Psoas muscle (tissue), 8 donors: ENCODE measurements at places on chromosomes 11 and 22. TPM values are rescaled to one million over a fixed set of nuclear protein-coding genes. Genes with fewer than 3 reads are reported as not detected.
A peak's percentile ranks its signal among the peaks of the same experiment; 100 is the strongest.

POLA2 gene
- total RNA-seq: 3.3 TPM

DNA sequence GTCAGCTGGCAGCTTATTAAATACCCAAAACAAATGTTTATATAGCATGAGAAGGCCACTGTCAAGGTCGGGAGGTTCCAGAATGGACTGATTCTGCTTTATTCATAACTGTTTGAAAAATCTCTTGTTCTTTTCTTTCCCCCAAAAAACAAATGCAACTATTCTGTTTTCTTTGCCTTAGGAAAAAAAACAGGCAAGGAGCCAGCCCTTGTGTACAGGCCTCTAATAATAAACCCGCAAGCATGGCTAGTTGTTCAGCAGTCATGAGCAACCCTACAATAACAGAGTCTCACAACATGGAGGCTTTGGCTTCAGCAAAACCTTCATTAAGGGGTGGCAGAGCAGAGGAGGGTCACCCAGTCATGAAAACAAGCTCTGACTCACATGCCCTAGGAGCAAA, 191.7 kb downstream of the KIRREL3 start:
- H3K36me3 ChIP-seq: no peaks in the 10 kb centered on the region
- DNase-seq: no peak
- peaks cover 1% of the 10 kb centered on the region for H3K27me3 ChIP-seq
- H3K4me3 ChIP-seq: no peak overlapping the region
- H3K4me1 ChIP-seq: no peaks in the 10 kb centered on the region
- H3K27ac ChIP-seq: no peak overlapping the region

- peaks cover 33% of the 10 kb centered on the region for H3K36me3 ChIP-seq
- H3K27ac ChIP-seq: no peak overlapping the region
- H3K4me1 ChIP-seq: peaks cover 18% of the 10 kb centered on the region
- no peak overlapping the region for H3K4me3 ChIP-seq
- no peaks in the 10 kb centered on the region for H3K27me3 ChIP-seq
- peak; percentile 54 for DNase-seq
Observed at GRCh38 chr11:65776196-65776595, 4.6 kb downstream of the AP5B1 start.

DNAJB7 gene
- total RNA-seq: not detected

DNA sequence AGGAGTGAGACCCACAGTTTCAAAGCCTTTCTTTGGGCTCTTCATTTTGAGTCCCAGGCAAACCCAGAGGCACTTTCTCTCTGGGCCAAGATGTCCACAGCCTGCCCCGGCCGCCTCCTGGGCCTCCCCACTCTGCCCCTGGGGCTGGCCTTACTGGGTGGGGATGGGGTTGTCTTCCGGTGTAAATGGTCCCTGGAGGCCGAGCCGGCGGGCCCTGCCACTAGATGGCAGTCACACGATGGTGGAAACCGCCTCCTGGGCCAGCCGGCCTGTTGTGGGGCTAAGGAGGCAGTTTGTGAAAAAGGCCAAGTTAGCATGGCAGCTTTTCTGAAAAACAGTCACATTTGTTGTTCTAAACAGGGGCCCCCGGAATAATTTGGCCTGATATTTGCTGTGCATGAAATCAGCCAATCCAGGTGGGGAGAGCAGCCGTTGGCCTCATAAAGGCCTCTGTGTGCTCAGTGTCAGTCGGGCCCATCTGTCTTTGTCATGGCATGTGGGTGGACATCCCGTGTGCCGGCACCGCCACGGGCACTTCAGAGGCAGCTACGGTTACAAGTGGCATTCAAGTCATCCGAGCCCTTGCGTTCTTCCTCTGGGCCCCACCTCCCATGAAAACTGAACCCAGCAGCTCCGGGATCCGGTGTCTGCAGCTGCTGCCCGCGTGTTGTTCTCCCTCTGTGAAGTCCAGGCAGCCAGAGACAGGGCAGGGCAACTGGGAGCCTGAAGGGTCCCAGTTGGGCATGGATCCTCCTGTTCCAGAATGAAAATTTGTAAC, 6.5 kb downstream of the MRPL23 start:
- no peaks in the 10 kb centered on the region for H3K36me3 ChIP-seq
- DNase-seq: no peak
- H3K4me1 ChIP-seq: no peaks in the 10 kb centered on the region
- H3K27ac ChIP-seq: peak overlapping the region; percentile 73

OR2AG2 gene
- total RNA-seq: not detected
